HL-60 (cell line): ENCODE measurements at places on chromosomes 11 and 22.

- no peak for DNase-seq
Observed at GRCh38 chr11:74024261-74025029, 15.6 kb upstream of the UCP3 start.

DNA sequence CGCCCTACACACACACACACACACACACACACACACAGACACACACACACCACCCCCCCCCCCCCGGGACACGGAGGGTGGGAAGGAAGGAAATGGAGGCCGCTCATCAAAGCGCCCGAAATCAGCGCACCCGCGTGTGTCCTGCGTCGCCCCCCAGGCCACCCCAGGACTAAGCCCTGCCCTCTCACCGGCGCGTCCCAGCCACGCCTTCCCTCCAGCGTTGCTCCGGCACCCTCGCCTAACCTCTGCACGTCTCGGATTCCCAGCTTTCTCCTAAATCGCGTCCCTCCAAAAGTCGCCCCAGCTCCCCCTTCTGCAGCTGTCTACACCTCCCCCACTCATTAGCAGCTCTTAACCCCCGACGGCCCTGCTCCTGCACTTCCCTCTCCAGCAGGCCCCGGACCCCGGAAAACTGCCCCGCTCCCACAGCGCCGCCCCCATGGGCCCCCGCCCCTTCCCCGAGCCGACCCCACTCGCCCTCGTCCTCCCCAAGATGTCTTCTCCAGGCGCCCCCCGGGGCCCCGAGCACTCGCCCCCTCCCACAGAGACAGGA, 557 bp downstream of the PACSIN2 start:
- peak; percentile 28 for DNase-seq

DNA sequence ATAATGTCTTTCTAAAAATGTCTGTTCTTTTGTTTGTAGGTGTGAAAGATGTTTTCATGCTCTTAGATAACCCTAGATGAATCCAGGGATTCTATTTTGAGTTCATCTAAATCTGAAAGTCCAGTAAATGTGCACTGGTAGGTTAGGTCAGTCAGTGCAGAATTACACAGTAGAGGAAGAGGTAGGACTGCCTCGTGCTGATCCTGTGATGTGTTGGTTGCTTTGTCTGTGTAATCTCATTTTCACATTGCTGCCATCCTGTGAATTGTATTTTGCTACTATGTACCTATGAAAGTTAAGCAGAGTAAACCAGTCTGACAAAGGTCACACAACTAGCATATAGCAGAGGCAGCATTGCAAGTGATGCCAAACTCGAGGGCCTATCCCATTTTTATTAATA, 36.5 kb downstream of the ATXN10 start:
- DNase-seq, result no peak

GRCh38 chr22:19664406-19664805, 49.9 kb upstream of the SEPTIN5 start:
- no peak for DNase-seq
